Activated effector memory CD4-positive, alpha-beta T cell treated with anti-CD3 and anti-CD28 coated beads, Interleukin-2, amount 50 U/mL, for 16 hours (primary cell): ENCODE measurements at places on chromosomes 5 and 9.

GRCh38 chr9:106890608-106891007 lies 27.6 kb downstream of the ZNF462 start:
- DNase-seq, result no peak

GRCh38 chr9:120921661-120922181 lies 4.9 kb downstream of the TRAF1 start:
- DNase-seq, result peak; percentile 66

DNA sequence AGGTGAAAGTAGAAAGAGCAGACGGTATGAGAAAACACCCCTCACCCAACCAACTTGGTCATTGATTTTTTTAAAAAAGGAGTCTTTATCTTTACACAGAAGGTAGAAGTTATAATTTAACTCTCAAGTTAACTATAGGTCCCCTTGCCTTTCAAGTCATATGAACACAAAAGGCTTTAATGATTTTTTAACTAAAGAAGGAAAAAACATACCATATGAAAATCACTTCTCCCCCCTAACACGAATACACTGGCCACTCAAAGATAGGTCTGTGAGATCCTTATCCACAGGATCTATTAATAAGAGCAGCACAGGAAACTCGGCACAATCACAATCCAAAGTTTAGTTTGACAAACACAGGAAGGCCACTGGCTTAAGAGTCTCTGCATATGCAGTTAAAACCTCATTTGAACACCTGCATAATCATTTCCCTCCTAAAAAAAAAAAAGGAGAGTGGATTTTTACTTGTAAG lies 138.0 kb downstream of the ENC1 start:
- no peak for DNase-seq

- no peak for DNase-seq
Observed at GRCh38 chr9:32502464-32502863, 23.5 kb downstream of the RIGI start.

DNA sequence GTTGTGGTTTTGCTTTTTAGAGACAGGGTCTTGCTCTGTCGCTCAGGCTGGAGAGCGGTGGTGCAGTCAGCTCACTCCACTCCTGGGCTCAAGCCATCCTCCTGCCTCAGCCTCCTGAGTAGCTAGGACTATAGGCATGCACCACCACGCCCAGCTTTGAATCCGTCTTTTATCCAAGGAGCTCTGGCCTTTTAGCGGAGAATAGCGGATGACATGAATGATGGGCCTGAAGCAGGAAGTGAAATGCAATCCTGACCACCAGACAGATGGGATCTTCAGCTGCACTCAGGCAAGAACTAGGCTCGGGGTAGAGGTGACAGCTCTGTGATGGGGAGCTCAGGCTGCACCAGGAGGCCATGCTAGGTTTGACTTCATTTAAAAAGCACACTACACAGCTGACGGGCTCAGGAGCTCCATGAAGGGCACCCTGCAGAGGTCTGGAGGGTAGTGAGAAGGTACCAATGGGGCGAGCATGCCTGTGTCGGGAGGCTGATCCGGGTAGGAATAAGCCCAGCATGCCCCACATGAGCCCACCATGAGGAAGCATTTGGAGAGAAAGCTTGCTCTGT lies 21.9 kb downstream of the POLR1E start:
- no peak for DNase-seq

DNA sequence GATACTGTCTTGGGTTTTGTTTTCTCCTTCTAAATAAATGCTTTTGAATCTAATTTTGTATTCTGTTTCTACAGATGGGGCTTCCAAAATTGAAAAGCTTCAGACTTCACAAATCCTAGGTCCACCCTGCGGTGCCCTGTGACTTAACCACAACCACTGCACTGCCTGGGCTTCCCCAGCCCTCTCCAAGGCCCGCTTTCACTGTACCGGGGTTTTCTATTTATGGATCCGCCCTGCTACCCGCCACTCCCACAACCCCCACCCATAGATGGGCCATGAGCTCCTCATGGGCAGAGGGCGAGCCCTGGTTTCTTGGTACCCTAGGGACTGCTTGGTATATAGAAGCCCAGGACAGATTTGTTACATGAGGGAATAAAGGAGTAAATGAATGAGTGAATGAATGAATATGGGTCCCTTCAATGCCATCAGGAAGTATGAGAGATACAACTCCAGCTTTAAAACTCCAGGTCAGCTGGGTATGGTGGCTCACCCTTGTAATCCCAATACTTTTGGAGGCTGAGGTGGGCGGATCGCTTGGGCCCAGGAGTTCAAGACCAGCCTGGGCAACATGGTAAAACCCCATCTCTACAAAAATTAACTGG lies 39.8 kb upstream of the NEK6 start:
- DNase-seq, result peak; percentile 60

DNA sequence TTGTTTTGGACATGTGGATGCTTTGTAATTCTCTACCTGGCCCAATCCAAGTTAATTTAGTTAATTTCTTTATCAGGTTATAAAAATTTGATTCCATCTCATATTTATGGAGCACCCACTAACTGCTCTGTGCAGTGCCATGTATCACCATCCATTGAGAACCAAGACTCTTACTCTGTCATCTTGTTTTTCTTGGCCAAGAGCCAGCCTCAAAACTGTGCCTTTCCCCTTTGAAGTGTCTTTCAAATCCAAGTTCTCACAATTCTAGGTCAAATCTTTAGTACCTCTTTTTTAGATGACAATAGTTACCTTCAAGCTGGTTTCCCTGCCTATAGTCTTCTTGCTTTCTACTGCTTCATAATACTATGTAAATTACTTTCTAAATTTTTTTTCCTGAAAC lies 3.2 kb downstream of the COMMD10 start:
- DNase-seq, result no peak
